ENCODE measurements at places on chromosomes 6 and 20.

DNA sequence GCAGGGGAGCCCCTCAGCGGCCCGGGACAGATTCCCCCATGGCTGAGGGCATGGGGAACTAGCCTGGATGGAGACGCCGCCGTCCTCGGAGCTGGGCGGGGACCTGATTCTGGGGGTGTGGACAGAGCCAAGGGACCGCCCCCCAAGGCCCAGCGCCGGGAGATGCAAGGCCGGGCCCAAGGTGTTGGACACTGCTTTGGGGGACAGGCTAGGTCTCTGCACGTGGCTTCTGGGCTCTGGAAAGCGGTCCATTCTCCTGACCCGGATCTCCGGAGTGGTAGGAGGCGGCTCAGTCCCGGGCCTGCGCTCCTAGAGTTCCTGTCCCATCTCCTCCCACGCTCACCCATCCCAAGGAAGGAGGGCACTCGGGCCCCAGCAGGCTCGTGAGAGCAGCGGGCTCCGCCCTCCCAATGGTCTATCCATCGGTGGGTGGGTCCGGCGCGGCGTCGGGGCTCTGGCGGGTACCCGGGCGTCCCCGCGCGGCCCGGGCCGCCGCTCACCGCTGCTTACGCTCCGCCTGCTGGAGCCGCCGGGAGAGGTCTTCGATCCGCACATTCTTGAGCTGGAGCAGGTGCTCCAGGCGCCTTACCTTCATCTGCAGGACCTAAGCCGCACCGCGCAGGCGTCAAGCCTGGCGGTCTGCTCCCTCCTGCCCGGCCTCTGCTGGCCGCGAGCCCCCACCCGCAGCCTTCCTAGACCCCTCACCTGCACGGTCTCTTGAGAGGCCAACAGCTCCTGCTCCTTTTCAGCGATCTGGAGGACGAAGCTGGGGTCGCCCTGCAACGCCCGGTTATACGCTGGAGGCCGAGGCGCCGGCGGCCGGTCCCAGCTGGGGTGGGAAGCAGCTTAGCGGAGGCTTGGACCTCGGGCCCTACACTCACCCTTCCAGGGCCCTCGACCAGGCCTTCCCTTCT is 3.3 kb downstream of the SPEF1 start:
- DNase-seq = peak; percentile 44

DNA sequence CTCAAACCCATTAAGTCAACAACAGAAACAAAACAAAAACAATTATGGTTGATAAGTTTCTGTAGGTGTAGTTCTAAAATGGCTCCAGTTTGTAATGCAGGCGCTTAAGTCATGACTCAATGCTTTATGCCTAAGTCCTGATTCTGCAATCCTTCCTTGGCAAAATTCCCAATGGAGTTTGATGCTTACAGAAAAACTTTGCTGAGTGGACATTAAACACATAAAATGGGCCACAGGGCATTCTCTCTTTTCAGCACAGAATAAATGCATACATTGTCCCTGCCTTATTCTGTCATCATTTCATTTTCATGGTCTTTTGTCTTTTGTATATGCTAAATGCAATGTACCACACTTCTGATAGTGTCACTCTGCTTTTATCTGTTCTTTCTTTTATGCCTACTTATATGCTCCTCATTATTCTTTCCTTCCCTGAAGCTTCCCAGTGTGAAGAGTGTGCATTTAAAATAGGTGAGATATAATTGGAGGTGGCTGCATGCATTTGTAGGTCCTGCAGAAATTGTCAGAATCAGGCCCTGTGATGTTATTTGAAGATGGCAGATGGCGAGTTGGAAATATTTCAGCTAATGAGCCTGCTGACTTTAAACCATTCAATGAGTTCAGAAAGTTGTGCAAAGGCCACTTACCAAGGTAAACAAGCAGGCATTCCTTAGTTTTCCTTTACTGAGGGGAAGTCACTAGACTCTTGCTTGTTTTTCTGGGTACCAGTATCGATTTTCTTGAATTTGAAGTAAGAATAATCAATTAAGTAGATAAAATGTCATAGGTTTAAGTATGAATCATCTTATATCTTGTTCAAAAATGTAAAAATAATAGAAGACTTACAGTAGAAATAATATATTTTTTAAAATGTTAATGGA is 313.1 kb downstream of the TRDN start:
- DNase-seq = peak; percentile 2

- no peak for DNase-seq
These were observed 599.6 kb downstream of the PTPRT start for GRCh38 chr20:42589976-42590639.

DNA sequence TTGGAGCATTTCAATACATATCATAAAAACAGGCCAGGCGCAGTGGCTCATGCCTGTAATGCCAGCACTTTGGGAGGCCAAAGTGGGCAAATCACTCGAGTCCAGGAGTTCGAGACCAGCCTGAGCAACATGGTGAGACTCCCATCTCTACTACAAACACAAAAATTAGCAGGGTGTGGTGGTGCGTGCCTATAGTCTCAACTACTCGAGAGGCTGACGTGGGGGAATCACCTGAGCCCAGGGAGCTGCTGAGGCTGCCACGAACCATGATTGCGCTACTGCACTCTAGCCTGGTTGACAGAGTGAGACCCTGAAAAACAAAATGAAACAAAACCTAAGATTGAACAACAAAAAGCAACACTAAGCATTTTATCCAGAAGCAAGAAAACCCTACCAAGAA is 47.2 kb downstream of the BACH2 start:
- DNase-seq = no peak

GRCh38 chr6:82370788-82371187 is 7.2 kb downstream of the TPBG start:
- no peak for DNase-seq

Measured in mammary epithelial cell (primary cell).